ENCODE measurements at places on chromosomes 1 and 21.

GRCh38 chr1:42586016-42586415, 72.2 kb upstream of the PPIH start:
- DNase-seq = no peak

DNA sequence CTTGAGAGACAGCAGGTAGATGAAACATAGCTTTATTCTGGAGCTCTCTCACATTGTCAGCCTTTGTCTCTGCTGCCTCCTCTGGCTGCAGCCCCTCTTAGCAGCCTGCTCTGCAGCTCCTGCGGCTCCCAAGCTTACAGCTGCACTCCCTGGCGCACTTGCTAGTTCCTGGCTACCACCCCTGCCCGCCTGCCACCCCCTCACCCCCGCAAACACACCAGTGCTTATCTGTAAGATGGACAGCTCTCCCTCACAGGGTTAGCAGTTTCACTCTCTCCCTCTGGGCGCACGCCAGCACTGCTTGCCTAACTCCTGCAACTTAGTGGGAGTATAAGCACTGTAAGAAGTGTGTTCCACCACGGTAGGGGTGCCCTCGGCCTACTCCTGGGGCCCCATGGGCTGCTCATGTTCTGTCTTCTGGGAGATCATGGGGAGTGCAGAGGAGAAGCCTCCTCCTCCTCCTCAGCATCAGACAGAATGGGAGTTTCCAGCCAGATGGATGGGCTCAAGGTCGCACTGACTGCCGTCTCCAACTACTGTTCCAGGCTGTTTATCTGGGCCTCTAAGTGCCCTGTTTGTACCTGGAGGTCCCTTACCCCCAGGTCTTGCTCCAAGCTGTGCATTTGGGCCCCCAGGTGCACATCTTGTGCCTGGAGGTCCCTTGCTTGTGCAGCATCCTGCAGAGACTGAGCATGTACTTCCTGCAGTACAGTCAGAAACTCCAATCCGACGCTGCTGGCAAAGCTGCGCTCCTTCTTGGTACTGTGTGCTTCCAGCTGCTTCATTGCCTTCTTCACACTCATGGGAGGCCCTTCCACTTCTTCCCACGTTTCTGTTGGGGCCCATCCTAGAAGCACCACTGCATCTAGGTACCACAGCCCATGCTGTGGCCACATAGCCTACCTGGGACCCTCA, 1388.1 kb downstream of the AMY1C start:
- DNase-seq = no peak

DNA sequence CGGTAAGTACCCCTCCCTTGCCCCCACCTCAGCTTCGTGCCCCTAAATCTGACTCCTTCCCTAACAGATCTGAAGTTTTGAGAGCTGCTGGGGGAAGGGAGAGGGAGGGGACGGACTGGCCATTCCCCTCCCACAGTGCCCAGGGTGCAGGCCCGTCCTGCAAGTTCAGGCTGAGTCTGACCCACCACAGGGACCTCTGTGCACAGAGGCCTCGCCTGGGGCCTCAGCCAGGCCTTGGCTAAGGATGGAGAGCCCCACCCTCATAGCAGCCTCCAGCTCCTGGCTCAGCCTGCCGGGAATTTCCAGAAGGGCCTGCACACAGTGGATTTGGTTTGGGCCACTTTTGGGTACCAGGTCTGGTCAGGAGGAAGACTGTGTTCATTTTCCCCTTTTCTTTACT, 31.2 kb upstream of the TNFRSF1B start:
- no peak for DNase-seq

DNA sequence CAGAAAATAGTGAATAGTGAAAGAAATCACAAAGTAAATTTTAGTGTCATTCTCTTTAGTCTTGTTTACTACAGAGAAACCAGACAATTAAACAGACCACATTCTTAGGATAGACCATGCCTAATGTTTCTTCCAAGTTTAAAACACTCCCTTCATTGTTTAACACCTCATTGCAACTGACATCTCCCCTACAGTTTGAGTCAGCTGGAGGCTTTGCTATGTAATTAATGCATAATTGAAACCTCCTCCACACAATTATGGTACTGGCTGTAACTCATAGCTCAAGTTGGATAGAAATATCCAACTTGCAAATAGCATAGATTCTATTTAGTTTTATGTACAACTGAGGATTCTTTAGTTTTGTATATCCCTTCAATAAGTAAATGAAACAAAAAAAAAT, 35.2 kb upstream of the B3GALT2 start:
- no peak for DNase-seq

DNA sequence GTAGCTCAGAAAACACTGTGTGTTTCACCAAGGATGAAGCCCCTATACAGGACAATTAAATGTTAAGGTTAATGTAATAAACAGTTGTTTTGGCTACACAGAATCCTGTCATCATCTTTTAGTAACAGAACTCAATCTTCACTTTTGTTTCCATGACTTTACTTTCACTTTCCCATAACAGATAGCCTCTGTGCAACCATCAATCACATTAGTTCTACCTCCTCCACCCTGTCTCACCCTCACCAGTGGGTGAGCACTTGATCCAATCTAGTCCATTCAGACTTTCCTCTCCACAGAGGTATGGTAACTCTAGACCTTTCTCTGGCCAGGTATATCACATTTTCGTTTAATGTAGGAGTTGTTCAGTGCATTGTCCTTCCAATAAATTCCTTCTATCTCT, 1018.5 kb downstream of the ADGRL2 start:
- DNase-seq = no peak

- DNase-seq = no peak
Measured at GRCh38 chr1:224080115-224080774, 33.7 kb upstream of the FBXO28 start.

- no peak for DNase-seq
Measured at GRCh38 chr1:26578167-26578566, 48.6 kb downstream of the RPS6KA1 start.

- DNase-seq = no peak
Measured at GRCh38 chr1:205370780-205371179, 14.1 kb upstream of the KLHDC8A start.

DNA sequence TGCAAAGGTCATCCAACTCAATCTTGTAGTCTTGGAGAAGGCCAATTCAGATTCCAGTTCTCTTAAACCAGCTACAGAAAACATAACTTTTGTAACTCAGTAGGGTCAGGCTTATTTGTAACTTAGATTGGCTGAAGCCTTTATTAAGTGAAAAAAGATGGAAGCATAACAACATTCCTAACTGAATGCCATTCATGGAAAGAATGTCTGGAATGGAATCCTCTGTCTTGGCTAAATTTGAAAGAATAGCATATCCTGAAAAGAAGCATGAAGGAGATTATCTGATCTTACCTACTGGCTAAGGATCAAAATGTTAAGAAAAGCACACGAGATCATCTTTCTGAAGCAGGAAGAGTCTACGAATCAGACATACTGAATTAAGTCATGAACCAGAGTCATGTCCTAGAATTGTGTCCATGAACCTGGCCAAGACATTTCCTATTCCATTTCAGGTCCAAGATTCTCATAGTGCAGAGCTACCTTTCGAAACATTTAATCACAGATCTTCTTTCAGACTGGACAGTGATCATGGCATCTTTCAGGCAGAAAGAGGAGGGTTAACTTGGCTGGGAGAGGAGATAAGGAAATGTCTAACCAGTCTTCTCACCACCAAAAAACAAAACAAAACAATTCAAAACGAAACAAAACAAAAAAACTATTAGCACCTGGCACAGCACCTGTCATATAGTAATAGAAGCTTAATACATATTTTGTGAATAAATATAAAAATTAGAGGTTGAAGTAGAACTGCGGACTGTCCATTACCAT, 75.6 kb downstream of the XCL2 start:
- no peak for DNase-seq

DNA sequence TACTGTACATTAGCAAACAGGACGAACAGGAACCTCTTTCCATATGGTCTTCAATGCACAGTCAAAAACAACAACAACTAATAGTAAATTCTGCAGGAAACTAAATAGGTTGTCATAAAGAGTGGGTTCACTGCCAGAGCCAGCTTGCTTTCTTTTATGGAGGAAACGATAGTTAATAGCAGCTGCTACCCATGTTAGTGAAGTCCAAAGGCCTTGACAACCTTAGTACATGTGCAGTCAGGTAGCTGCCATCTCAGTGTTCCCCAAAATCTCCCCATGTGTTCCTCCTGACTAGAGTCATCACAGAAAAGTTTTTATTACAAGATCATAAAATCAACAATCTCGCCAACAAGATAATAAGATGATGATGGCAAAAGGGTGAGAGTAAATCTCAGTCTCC, 16.6 kb upstream of the ADORA3 start:
- no peak for DNase-seq

DNA sequence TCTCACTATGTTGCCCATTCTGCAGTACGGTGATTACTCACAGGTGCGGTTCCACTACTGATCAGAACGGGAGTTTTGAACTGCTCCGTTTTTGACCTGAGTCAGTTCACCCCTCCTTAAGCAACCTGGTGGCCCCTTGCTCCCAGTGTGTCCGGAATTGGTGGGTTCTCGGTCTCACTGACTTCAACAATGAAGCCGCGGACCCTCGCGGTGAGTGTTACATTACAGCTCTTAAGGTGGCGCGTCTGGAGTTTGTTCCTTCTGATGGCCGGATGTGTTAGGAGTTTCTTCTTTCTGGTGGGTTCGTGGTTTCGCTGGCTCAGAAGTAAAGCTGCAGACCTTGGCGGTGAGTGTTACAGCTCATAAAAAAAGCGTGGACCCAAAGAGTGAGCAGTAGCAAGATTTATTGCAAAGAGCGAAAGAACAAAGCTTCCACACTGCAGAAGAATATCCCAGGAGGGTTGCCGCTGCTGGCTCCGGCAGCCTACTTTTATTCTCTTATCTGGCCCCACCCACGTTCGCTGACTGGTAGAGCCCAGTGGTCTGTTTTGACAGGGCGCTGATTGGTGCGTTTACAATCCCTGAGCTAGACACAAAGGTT, 17.6 kb upstream of the PARP1 start:
- peak; percentile 41 for DNase-seq

- no peak for DNase-seq
Measured at GRCh38 chr1:152096931-152097330, 8.1 kb upstream of the TCHHL1 start.

GRCh38 chr1:157596384-157596783, 1.5 kb downstream of the FCRL4 start:
- DNase-seq = no peak

DNA sequence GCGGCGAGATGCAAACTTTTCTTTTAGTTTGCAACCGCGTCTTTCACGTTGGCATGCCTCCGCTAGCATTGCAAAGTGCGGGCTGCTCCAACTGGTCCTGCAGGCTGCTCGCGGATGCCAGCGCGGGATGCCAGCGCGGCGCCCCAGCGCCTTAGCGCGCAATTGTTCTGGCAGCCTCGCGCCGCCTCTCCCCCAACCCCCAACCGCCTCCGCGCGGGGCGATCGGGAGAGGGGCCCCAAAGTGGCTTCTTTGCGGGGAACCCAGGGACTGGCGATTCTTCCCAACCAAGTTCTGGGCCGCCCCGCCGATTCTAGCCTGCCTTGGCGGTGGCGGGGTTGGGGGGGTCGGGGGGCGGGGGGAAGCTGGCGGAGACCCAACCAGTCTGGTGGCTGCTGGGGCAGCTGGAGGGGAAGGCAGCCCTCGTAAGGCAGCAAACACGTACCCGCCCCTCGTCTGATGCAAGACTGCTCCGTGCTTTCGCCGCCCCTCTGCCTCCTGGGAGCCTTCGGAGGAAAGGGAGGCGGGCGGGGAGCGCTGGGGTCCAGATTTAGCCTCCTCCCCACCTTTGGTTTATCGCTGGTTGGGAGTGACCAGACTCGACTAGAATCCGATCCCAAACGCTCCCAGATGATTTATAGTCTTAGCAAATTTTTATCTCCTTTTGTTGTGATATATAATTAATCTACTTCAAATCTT, 756 bp downstream of the PHGDH start:
- DNase-seq = no peak

GRCh38 chr1:147912553-147912952, 10.0 kb downstream of the GJA8 start:
- DNase-seq = no peak

DNA sequence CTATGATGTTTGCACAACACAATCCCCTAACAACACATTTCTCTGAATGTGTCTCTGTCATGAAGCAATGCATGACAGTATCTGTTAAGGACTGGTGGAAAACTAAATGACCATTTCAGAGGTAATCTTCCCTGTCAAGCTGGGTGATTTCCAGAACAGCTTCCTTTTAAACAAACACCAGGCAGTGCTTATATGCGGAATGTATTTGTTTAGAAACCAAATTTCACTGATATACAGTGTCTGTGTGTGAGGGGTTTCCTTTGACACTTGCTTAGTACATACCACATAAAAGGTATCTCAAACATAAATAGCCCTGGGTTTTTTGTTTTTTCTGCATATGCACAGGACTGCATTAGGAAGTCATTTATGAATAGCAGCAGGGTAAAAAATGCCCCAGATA, 95.6 kb downstream of the TGFBR3 start:
- no peak for DNase-seq

DNA sequence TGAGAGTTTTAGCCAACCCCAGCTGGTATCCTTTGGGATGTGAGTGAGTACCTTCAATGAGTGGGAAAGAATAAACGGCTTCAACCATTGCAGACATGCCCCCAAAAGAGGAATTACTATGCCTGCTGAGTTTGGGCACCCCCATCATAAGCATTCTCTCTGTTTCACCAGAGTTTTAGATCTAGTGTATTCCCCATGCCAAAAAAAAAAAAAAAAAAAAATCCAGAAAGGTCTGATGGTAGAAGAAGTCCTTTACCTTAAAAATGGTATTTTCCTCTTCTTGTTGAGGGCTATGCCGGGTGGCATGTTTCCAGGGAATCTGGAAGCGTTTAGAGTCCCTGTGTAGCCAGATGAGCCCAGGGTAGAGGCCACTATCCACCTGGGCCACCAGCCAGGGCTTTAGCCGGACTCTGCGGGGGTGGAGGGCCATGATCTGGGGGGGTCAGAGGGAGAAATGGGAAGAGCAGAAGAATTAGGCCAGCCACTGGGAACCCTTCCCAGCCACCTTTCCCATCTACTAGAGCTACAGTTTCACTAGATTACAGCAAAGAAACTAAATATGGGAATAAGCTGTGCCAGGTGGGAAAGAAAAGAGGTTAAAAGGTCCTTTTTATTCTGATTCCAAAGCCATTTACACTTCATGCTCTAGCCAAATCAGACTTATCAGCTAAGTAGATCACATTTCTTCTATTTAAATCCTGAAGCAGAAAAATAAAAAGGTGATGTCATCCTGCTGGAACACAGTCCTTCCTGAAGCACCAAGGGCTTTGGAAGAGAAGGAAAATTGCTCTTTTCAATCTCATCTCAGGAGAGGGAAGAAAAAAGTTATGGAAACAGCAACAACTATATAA, 4.7 kb downstream of the IRF6 start:
- DNase-seq = no peak

DNA sequence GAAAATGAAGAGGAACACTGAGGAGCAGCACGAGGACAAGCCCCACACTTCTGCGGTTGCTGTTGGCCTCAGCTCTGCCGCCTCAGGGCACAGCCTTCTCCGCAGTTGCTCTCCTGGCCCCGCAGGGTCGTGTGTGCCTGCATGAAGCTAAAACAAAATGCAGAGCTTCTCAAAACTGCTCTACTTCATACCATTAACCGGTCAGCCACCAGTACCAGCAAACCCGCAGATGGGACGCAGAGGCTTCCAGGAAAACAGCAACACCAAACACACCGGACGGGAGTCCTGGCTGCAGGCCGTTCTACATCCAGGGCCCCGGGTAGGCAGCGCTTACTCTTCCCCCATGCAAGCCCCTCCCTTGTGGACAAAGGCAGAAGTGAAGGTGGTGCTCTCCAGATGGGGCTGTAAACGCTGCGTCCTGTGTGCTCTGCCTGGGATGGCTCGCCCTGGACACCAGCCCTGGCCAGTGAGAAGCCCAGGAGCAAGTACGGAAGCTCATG, 7.1 kb upstream of the C1orf159 start:
- no peak for DNase-seq
